ENCODE measurements at places on chromosomes 3 and 15. TPM values are rescaled to one million over a fixed set of nuclear protein-coding genes. Genes with fewer than 3 reads are reported as not detected.

DNA sequence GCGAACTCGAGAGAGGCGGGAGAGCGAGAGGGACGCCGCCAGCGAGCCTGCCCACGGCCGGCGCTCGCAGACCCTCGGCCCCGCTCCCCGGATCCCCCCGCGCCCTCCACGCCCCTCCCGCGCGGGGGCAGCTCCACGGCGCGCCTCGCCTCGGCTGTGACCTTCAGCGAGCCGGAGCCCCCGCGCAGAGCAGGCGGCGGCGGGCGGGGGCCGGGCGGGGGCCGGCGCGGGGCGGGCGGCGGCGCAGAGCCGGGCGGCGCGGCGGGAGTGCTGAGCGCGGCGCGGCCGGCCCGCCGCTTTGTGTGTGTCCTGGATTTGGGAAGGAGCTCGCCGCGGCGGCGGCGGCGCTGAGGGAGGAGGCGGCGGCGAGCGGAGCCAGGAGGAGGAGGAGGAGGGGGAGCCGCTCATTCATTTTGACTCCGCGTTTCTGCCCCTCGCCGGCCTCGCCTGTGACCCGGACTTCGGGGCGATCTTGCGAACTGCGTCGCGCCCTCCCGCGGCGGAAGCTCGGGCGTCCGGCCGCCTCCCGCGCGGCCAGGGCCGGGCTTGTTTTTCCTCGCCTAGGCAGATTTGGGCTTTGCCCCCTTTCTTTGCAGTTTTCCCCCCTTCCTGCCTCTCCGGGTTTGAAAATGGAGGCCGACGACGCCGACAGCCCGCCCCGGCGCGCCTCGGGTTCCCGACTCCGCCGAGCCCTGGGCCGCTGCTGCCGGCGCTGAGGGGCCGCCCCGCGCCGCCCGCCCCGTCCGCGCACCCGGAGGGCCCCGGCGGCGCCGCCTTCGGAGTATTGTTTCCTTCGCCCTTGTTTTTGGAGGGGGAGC lies 524 bp downstream of the IGF1R start:
- H3K4me3 ChIP-seq: peak overlapping the region; percentile 96
- DNase-seq: peak; percentile 92
- peaks cover 30% of the 10 kb centered on the region for H3K4me1 ChIP-seq
- H3K27ac ChIP-seq: peak overlapping the region; percentile 93

- H3K27ac ChIP-seq: no peak overlapping the region
- H3K4me1 ChIP-seq: no peaks in the 10 kb centered on the region
- DNase-seq: no peak
- no peaks in the 10 kb centered on the region for H3K36me3 ChIP-seq
- H3K4me3 ChIP-seq: no peak overlapping the region
- no peaks in the 10 kb centered on the region for H3K27me3 ChIP-seq
Observed at GRCh38 chr15:77311020-77311419, 108.9 kb downstream of the PEAK1 start.

DNA sequence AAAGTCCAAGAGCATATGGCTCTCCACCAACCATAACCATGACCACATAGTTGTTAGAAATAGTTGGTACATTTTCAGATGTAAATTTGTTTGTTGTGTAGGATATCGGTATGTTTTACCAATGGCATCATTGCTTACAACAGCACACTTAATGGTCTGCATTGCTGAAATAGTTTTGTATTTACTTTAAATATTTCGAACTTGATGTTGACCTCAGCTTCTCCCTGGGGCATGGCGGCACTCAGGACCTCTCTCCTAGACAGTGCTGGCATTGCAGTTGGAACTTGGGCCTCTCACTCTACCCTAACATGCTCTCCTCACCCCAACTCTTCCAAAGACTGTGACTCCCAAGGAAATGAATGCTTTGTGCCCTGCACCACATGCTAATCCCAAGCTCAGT lies 5.0 kb downstream of the SLC22A13 start:
- H3K36me3 ChIP-seq: peaks cover 4% of the 10 kb centered on the region
- no peaks in the 10 kb centered on the region for H3K27me3 ChIP-seq
- no peak for DNase-seq
- no peaks in the 10 kb centered on the region for H3K4me1 ChIP-seq

GRCh38 chr3:142209655-142210054 lies 15.7 kb downstream of the GK5 start:
- DNase-seq: no peak
- H3K27me3 ChIP-seq: no peaks in the 10 kb centered on the region
- H3K36me3 ChIP-seq: peaks cover 54% of the 10 kb centered on the region
- no peaks in the 10 kb centered on the region for H3K4me1 ChIP-seq

DNA sequence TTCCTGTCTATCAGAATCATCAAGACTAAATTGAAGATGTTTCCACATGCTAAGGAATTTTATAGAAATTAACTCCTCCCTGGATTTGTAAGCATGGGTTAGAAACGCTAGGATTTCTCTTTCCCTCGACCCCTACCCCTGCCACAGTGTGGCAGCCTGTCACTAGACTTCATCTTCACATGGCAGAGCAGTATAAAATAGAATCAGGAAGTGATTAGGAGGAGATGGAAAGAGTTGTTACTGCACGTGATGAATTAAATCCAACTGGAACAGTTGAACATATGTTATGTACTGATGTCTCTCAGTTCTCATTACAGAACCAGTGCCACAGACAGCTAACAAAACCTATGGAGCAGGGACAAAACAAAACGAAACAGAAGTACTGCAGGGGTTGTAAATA lies 130.0 kb upstream of the BNIP2 start:
- no peak overlapping the region for H3K4me3 ChIP-seq
- no peak overlapping the region for H3K27ac ChIP-seq
- H3K36me3 ChIP-seq: no peaks in the 10 kb centered on the region
- DNase-seq: no peak
- no peaks in the 10 kb centered on the region for H3K27me3 ChIP-seq
- no peaks in the 10 kb centered on the region for H3K4me1 ChIP-seq

GRCh38 chr3:159763011-159763601 lies 225.5 kb upstream of the IL12A start:
- DNase-seq: peak; percentile 56
- peak overlapping the region; percentile 86 for H3K4me3 ChIP-seq
- no peaks in the 10 kb centered on the region for H3K27me3 ChIP-seq
- no peaks in the 10 kb centered on the region for H3K36me3 ChIP-seq
- H3K4me1 ChIP-seq: peaks cover 27% of the 10 kb centered on the region
- peak overlapping the region; percentile 89 for H3K27ac ChIP-seq

Gene ZNF660
- total RNA-seq: 2.2 TPM

Gene CORO2B
- 0.79 TPM for total RNA-seq

- H3K4me3 ChIP-seq: no peak overlapping the region
- H3K36me3 ChIP-seq: no peaks in the 10 kb centered on the region
- peaks cover 8% of the 10 kb centered on the region for H3K4me1 ChIP-seq
- H3K27ac ChIP-seq: no peak overlapping the region
Observed at GRCh38 chr3:111080413-111080812, 8.8 kb downstream of the NECTIN3 start.

DNA sequence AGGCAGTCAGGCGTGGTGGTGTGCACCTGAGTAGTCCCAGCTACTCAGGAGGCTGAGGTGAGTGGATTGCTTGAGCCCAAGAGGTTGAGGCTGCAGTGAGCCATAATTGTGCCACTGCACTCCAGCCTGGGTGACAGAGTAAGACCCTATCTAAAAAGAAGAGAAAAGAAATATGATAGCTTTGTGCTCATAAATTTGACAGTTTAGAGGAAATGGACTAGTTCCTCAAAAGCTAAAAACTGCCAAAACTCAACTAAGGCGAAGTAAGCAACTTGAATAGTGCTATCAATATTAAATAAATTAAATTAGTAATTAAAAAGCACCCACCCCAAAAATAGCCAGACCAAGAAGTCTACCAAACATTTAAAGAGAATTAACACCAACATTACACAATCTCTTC lies 24.5 kb upstream of the SLC15A2 start:
- H3K27me3 ChIP-seq: no peaks in the 10 kb centered on the region
- H3K36me3 ChIP-seq: no peaks in the 10 kb centered on the region
- no peak overlapping the region for H3K27ac ChIP-seq
- no peak for DNase-seq
- H3K4me1 ChIP-seq: no peaks in the 10 kb centered on the region

- no peaks in the 10 kb centered on the region for H3K27me3 ChIP-seq
- H3K27ac ChIP-seq: no peak overlapping the region
- peaks cover 7% of the 10 kb centered on the region for H3K4me1 ChIP-seq
- H3K4me3 ChIP-seq: no peak overlapping the region
- no peak for DNase-seq
Observed at GRCh38 chr3:177551431-177551836, 354.2 kb upstream of the TBL1XR1 start.

- H3K36me3 ChIP-seq: no peaks in the 10 kb centered on the region
- H3K4me3 ChIP-seq: no peak overlapping the region
- peak; percentile 24 for DNase-seq
- no peaks in the 10 kb centered on the region for H3K27me3 ChIP-seq
Observed at GRCh38 chr3:115790759-115791158, 167.4 kb downstream of the GAP43 start.
